ENCODE measurements at places on chromosomes 6 and 20.

GRCh38 chr6:77326029-77326428 is 137.3 kb downstream of the HTR1B start:
- DNase-seq = no peak

DNA sequence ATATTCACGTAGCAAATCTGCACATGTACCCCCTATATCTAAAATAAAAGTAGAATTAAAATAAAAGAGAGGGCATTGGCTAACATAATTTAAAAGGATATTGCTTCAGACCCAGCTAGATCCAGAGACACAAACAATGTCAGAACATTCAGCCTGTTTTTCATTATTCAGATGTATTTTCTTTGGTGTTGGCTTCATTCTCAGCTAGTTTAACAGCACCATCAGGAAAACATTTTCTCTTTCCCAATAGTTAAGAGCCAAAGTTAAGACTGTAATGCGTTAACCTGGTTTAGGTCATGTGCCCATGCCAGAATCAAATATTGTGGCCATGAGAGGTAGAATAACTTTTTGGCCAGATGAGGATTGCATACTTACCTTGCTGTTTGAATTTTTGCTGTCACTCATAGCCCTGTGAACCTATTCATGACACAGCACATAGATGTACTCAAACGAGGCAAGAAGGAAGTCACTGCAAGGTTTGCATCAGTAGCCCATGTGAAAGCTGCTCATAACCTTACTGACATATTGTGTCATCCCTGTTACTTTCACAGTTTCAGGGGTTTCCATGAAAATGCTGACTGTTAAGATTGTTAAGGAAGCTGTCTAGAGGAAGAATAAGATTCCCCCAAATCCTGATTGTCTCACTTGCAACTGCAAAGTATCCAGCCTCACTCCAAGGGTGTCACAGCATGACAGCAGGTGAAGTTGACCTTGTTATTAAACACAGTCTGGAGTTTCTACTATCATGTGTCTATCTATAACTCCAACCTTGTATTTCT is 233.1 kb downstream of the PACRG start:
- DNase-seq = no peak

- DNase-seq = no peak
Observed at GRCh38 chr20:38883081-38883980, 42.9 kb upstream of the FAM83D start.

DNA sequence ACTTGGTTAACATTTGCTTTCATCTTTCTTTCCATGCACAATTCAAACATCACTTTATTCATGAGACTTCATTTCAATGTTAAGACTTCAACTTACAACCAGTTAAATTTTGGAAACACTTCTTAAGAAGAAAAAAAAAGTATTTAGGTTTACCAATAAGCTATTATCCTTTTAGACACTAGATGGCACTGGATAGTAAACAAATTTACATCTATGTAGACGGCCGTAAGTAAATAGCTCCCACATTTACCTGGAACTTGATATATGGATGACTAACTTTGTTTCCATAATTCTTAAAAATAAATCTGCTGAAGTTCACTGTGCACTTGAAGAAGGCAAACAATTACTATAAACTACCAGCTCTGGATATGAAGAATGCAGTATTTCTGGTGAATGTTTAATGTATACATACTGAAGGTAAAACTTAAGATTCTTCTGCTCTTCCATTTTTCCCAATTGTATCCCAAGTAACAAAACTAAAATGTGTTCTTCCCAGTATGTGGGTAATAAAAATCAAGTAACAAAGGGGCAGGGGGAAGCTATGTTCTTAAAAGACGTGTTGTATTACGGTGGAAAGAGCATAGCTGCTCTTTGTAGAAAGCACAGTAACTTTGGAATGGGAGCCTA is 130.6 kb upstream of the C6orf118 start:
- DNase-seq = peak; percentile 39

- no peak for DNase-seq
Observed at GRCh38 chr20:63790572-63791168, 40.4 kb downstream of the ZBTB46 start.

DNA sequence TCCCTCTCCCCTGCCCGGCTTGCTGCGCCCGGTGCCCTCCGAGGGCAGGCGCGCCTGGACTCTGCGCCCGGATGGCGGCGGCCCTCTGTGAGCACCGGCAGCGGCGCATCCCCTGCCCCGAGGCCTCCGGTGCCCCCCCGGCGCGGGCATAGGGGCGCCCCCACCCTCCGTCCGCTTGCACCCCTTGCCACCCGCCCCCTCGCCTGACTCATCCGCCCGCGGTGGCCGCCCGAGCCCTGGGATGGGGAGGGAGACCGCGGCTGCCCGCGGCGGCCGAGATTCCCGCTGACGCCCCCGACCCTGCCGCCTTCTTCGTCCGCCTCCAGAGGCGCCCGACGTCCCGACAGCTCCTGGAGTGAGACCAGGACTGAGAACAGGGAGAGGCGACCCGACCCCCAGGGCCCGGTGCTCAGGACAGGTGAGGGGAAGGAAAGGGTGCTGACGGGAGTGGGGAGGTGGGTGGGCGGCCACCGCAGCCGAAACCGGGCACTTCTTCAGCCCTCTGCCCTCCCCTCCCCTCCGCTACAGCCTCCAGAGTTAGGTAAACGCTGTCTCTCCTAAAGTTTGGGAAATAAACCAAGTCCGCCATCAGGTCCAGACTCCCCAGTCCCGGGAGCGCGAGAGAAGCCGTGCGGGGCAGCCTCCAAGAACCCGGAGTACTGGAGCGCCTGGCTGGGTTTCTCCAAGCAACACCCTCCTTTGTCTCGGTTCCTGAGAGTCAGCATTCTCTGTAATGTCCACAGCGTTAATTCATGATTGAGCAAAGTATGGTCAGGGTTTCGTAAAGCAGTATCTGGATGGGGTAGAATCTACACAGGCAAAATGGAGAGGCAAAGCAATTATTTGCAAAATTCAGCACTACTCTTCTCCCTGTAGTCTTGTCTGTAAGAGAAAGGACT is 539 bp downstream of the TMEM200A start:
- no peak for DNase-seq

GRCh38 chr6:168280020-168280898 is 39.3 kb downstream of the DACT2 start:
- no peak for DNase-seq

All from forelimb muscle (tissue), 1 donor.